Fibroblast of the aortic adventitia (primary cell): ENCODE measurements at places on chromosomes 5 and 9. TPM values are rescaled to one million over a fixed set of nuclear protein-coding genes. Genes with fewer than 3 reads are reported as not detected.

MRNIP gene
- total RNA-seq, result 3.5 and 11.0 TPM in 2 replicates

KIF4B gene
- total RNA-seq, result not detected in 2 replicates

GRCh38 chr5:157744051-157745011 is 819 bp downstream of the LSM11 start:
- DNase-seq, result no peak

- DNase-seq, result no peak
Measured at GRCh38 chr9:102049586-102050246, 311.3 kb upstream of the GRIN3A start.

GRCh38 chr9:72807765-72808445 is 144.9 kb downstream of the ALDH1A1 start:
- no peak for DNase-seq

GRCh38 chr5:9622971-9623421 is 7.2 kb downstream of the TAS2R1 start:
- peak; percentile 95 for DNase-seq

DNA sequence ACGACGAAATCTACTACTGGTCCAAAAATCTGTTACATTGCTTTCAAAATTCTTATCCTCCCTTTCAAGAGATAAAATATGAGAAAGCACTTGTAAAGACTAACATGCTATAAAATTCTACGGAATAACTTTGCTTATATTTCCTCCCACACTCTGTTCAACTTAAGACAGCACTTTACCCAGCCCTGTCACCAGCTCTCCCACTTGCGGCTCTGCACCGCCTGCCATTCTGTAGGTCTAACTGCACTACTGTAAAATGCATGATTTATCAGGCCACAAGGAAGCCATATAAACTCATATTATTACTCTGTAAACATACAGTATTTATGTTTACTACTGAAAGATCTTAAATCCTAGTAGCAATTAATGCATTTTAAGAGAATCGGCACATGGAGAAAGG is 11.4 kb downstream of the CTNND2 start:
- no peak for DNase-seq

- DNase-seq, result no peak
Measured at GRCh38 chr5:78983601-78984438, 1.3 kb downstream of the ARSB start.

DNA sequence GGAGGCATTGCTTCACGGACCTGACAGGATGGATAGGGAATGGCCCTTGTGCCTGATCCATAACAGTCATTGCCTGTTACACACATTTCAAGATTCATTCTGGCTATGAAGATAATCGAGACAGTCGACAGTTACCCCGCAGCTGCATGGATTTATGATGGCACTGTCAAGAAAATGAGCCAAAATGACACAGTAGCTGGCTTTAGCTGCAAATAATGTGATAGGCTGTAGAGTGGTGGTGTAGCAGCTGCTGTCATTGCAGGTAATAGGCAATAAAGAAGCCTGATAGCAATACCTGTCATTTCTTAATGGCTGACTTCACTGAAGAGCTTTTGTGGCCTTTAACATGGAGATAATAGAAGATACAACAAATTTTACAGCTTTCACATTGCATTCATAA is 1085.2 kb upstream of the ARRDC3 start:
- no peak for DNase-seq
